Endothelial cell of umbilical vein (primary cell): ENCODE measurements at places on chromosomes 5 and 9. TPM values are rescaled to one million over a fixed set of nuclear protein-coding genes. Genes with fewer than 3 reads are reported as not detected.

GRCh38 chr5:24065779-24066178, 558.4 kb downstream of the PRDM9 start:
- no peaks in the 10 kb centered on the region for H3K4me1 ChIP-seq
- H3K27me3 ChIP-seq: no peaks in the 10 kb centered on the region
- no peak for DNase-seq

Gene TCERG1
- 82.2 and 98.4 TPM in 2 replicates for total RNA-seq

- no peaks in the 10 kb centered on the region for H3K36me3 ChIP-seq
- H3K4me3 ChIP-seq: no peak overlapping the region
- no peaks in the 10 kb centered on the region for H3K4me1 ChIP-seq
- no peak overlapping the region for H3K27ac ChIP-seq
- H3K27me3 ChIP-seq: no peaks in the 10 kb centered on the region
- no peak for DNase-seq
These were observed 551.0 kb downstream of the CCDC171 start for GRCh38 chr9:16103620-16104397.

Gene ZNF883
- not detected in 2 replicates for total RNA-seq
